PC-3 (cell line): ENCODE measurements at places on chromosomes 4 and X.
A peak's percentile ranks its signal among the peaks of the same experiment; 100 is the strongest.

DNA sequence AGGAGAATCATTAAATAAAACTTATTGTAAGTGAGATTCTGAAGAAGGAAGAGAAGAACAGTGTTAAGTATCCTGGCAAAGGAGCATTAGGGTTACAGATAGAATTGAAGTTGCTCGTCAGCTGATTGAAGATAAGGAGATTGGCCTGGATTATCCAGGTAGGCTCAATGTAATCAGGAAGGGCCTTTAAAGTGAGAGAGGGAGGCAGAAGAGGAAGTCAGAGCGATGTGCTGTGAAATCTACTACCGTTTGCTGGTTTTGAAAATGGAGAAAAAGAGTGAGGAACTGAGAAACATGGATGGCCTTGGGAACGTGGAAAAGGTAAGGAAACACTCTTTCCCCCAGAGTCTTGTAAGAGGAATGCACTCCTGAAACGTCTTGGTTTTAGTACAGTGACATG lies 245.7 kb downstream of the ANTXR2 start:
- no peak for DNase-seq

DNA sequence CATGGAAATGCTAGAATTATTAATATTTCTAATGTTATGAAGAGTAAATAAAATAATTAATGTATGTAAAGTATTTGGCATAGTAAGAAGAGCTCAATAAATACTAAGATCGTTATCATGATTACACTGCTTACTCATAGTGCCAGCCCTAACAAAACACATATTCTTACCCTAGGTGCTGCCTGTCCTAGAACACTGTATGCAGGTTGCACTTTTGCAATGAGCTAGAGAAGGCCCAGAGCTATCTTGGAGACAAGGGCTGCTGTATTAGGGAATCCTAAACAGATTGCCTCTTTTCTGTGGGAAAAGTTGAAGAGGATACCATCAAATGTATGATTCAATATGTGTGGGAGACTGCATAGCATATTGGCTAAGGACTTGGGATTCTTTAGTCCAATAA lies 48.0 kb upstream of the TMEM164 start:
- DNase-seq = peak; percentile 41

GRCh38 chr4:151806511-151806927 lies 45.7 kb upstream of the GATB start:
- DNase-seq = peak; percentile 32

- DNase-seq = no peak
These were observed 121.3 kb upstream of the S100G start for GRCh38 chrX:16528620-16529019.

DNA sequence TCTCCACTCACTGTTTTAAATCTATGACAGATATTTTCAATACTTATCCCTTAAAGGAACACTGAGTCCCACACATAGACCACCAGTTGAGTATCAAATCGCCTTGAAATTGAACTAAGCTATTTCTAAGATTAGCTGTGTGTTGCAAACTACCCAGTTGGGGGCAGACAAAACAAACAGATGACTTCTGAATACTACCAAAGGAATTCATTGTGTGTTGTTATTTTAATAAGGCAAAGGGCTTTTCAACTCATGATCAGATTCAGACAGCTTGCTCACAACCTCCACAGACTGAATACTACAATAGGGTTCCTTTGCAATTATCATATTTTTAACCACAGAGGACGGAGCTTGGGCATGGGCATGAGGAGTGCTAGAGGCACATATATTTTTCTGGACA lies 283.0 kb upstream of the GPC4 start:
- peak; percentile 60 for DNase-seq
